ENCODE measurements at places on chromosomes 16 and 17. TPM values are rescaled to one million over a fixed set of nuclear protein-coding genes. Genes with fewer than 3 reads are reported as not detected.

DNA sequence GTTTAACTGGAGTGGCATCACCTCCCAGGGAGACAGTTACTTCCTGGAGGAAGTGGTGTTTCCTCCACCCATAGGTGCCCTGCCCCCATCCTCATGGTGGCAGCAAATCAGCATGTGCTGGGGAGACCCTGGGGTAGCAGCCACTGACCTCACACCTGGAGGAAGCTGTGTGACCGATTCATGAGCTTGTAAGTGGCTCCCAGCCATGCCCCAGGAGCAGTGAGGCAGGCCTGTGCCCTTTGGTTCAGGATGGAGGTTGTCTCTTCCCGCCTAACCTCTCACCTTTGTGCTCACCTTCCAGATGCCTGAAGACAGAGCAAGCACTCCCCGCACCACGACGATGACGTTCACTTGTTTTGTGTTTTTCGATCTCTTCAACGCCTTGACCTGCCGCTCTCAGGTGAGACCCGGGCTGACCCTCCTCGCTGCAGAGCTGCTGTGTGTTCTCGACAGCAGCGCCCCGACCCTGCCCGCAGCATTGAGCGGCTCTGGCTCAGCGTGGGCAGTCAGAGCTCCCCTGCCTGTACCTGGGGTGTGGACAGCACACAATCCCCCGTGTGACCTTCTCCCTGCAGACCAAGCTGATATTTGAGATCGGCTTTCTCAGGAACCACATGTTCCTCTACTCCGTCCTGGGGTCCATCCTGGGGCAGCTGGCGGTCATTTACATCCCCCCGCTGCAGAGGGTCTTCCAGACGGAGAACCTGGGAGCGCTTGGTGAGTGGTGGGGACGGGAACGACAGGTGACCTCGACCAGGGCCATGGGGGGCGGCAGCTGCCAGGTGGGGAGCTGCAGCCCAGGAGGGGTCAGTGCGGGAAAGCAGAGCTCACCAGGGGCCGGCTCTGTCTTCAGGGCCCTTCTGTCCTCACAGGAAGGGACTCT, 42.8 kb downstream of the MEAK7 start:
- no peaks in the 10 kb centered on the region for H3K4me1 ChIP-seq
- DNase-seq, result peak; percentile 78
- H3K4me3 ChIP-seq, result no peak overlapping the region
- H3K36me3 ChIP-seq, result peaks cover 17% of the 10 kb centered on the region
- no peak overlapping the region for H3K27ac ChIP-seq

DNA sequence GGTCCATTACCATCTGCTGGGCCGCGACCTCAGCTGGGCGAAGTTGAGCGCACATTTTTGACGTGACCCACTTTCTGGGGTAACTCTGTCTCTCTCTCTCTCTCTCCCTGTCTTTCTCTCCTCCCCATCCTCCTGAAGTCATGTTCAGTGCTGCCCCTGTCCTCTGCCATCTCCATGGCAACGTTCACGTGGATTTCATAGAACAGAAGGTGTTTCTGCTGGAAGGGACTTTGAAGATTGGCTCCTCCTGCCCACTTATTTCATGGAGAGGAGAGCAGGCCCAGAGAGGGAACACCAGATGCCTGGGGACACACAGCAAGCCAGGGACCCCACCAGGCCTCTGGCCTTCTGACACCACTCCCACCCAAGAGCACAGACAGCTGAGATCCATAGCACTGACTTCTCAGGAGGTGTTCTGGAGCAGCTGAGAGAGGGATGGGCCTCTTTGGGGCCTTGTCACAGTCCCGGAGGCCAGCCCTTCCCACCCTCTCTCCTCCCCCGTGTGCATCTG, 4.2 kb upstream of the CCNF start:
- no peak for DNase-seq
- H3K4me1 ChIP-seq, result peaks cover 10% of the 10 kb centered on the region
- H3K27me3 ChIP-seq, result peaks cover 7% of the 10 kb centered on the region
- H3K27ac ChIP-seq, result no peak overlapping the region

- peaks cover 3% of the 10 kb centered on the region for H3K27me3 ChIP-seq
- peak overlapping the region; percentile 76 for H3K27ac ChIP-seq
- H3K4me3 ChIP-seq, result peak overlapping the region; percentile 76
- peak; percentile 100 for DNase-seq
- no peaks in the 10 kb centered on the region for H3K36me3 ChIP-seq
Observed at GRCh38 chr16:4183237-4184037, 58.4 kb downstream of the SRL start.

DNA sequence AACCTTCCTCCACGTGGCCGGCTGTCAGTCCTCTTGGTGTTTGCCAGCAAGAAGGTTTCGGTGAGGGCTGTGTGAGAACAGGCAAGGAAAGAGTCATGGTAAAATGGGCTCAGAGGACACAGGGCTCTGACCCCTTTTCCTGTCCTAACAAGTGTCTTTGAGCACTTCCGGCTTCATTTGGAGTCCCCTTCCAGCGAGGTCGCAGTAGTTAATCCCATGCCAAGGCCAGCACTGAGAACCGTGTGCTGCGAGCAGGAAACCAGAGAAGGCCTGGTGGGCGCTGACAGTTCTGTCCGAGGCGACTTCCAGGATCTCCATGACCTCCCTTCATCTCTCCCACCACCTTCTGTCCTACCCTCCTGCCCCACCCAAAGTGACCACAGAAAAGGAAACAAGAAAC, 168.1 kb downstream of the ZFHX3 start:
- no peaks in the 10 kb centered on the region for H3K27me3 ChIP-seq
- peaks cover 17% of the 10 kb centered on the region for H3K36me3 ChIP-seq
- H3K27ac ChIP-seq, result peak overlapping the region; percentile 64
- no peak overlapping the region for H3K4me3 ChIP-seq
- DNase-seq, result no peak

GRCh38 chr16:12544477-12545296, 259.0 kb downstream of the CPPED1 start:
- no peak overlapping the region for H3K27ac ChIP-seq
- no peak for DNase-seq
- no peak overlapping the region for H3K4me3 ChIP-seq

- no peak overlapping the region for H3K27ac ChIP-seq
- no peaks in the 10 kb centered on the region for H3K36me3 ChIP-seq
- no peak for DNase-seq
- H3K4me1 ChIP-seq, result no peaks in the 10 kb centered on the region
- peaks cover 57% of the 10 kb centered on the region for H3K27me3 ChIP-seq
Observed at GRCh38 chr17:20028443-20028842, 19.3 kb downstream of the SPECC1 start.

DNA sequence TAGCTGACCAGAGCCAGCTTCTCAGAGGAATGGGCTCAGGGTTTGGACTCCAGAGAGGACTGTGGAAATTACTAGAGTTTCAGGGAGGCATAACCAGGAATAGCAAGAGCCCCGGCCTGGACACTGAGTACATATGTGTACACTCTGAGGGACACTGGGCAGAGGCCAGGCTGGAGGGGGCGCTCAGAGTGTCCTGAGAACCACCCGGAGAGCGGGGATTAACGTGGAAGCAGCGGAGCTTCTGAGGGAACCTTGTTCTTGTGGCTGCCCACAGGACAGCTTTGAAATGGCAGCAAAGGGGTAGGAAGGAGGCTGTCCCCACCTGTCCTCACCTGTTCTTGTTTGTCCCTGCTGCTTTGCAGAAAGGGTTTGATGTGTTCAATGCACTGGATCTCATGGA, 27.8 kb downstream of the PLCD3 start:
- H3K4me1 ChIP-seq, result peaks cover 24% of the 10 kb centered on the region
- H3K27me3 ChIP-seq, result no peaks in the 10 kb centered on the region
- H3K4me3 ChIP-seq, result no peak overlapping the region
- no peak for DNase-seq

DNA sequence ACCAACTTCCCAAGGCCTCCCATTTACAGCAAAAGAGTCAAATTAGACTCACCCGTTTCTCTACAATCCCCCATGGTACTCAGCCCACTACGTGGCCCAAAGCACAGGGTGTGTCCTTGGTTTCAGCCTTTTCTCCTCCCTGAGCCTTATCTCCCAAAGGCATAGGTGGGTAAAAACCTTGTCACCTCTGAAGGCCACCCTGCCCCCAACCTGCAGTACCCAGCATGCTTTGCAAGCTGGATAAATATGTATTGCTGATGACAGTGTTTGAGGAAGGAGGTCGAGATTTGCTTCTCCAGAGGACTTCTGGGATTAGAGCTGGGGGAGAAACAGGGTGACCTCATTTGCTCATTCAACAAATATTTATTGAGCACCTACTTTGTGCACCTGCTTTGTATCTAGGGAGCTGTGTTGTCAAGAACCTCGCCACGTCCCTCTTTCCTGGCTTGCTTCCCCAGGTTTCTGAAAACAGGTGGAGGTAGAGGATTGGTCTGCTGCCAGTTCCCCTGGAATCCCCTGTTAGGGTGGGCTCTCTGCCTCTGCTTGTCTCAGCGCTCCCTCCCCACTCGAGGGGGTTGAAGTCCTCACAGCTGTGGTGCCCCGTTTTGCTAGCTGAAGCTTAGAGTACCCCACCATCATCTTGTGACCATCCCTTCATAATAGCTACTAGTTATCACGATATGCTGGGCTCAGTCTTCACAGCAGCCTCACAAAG, 3.0 kb downstream of the LASP1 start:
- no peaks in the 10 kb centered on the region for H3K27me3 ChIP-seq
- H3K4me3 ChIP-seq, result peak overlapping the region; percentile 94
- peak overlapping the region; percentile 84 for H3K27ac ChIP-seq
- H3K36me3 ChIP-seq, result peaks cover 7% of the 10 kb centered on the region
- peaks cover 76% of the 10 kb centered on the region for H3K4me1 ChIP-seq

DNA sequence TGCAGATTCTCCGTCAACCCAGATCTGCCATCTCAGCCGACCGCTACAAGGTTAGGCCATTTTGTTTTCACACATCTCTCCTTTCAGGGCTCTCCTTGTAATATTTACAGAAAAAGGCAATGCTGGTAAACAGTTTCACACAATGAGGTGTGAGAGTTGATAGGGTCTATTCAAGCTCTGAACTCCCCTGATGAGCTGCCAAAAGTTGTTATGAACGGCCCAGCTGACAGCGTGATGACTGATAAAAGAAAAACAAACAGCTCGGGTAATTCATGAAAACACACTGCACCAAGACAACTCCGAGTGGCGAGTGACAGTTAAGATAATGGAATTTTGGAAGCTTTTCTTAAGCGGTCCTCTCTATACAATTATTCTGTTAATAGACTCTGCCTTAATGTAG, 68.1 kb upstream of the IRX5 start:
- peaks cover 2% of the 10 kb centered on the region for H3K27me3 ChIP-seq
- H3K27ac ChIP-seq, result no peak overlapping the region
- no peaks in the 10 kb centered on the region for H3K4me1 ChIP-seq
- no peak overlapping the region for H3K4me3 ChIP-seq
- no peaks in the 10 kb centered on the region for H3K36me3 ChIP-seq

- H3K36me3 ChIP-seq, result no peaks in the 10 kb centered on the region
- no peak overlapping the region for H3K4me3 ChIP-seq
- DNase-seq, result no peak
- H3K27ac ChIP-seq, result no peak overlapping the region
Observed at GRCh38 chr16:19890901-19891300, 6.3 kb upstream of the GPRC5B start.

- H3K4me1 ChIP-seq, result peaks cover 34% of the 10 kb centered on the region
- peaks cover 4% of the 10 kb centered on the region for H3K36me3 ChIP-seq
- H3K4me3 ChIP-seq, result peak overlapping the region; percentile 96
- no peak for DNase-seq
- peak overlapping the region; percentile 95 for H3K27ac ChIP-seq
- H3K27me3 ChIP-seq, result no peaks in the 10 kb centered on the region
Observed at GRCh38 chr16:67967958-67968399, 458 bp downstream of the SLC12A4 start.

- H3K27me3 ChIP-seq, result no peaks in the 10 kb centered on the region
- H3K4me1 ChIP-seq, result no peaks in the 10 kb centered on the region
Observed at GRCh38 chr16:10097271-10097670, 85.0 kb downstream of the GRIN2A start.

- H3K4me1 ChIP-seq, result peaks cover 7% of the 10 kb centered on the region
- no peak overlapping the region for H3K27ac ChIP-seq
- peak; percentile 88 for DNase-seq
- H3K36me3 ChIP-seq, result peaks cover 24% of the 10 kb centered on the region
Observed at GRCh38 chr17:41695954-41696757, 7.5 kb downstream of the EIF1 start.

- H3K4me1 ChIP-seq, result peaks cover 6% of the 10 kb centered on the region
- DNase-seq, result no peak
- no peaks in the 10 kb centered on the region for H3K27me3 ChIP-seq
- no peak overlapping the region for H3K27ac ChIP-seq
Observed at GRCh38 chr17:30405161-30405560, 26.4 kb downstream of the CPD start.

DNA sequence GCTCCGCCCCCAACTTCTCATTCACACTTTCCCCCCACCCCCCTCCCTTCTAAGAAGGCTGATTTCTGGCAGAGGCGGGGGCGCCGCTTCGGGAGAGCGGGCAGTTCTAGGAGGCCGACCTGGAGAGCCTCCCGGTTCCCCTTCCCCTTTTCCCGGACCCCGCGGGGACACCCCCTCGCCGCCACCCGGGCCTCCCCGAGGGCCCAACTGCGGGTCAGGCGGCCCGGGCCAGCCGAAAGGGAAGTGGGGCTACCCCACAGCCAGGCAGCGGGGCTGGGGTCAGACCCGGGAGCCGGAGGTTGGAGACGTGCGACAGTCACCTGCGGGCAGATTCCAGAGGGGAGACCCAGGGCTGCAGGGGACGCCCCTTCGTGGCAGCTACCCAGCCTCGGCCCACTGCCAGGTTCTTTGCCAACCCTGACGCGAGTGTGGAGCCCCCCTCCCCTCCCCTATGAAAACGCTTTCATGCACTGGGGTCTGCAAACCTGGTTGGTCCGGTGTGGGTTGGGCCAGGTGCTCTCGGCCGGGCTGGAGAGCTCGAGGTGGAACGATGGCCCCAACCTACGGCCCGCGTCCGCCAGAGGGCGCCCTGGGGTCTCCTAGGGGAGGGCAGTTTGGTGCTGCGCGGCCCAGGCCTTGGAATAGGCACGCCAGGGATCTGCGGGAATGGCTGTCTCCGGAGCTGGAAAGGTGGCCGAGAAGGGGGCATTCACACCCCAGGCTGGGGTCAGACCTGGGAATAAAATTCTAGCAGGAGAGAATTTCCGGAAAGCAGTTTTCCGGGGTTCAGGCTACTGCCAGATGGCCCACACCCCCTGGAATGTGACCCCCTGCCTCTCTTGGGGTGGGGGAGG, 721 bp upstream of the SOCS3 start:
- peaks cover 26% of the 10 kb centered on the region for H3K36me3 ChIP-seq
- peak overlapping the region; percentile 80 for H3K4me3 ChIP-seq
- H3K4me1 ChIP-seq, result peaks cover 56% of the 10 kb centered on the region
- DNase-seq, result peak; percentile 98
- peak overlapping the region; percentile 86 for H3K27ac ChIP-seq

DNA sequence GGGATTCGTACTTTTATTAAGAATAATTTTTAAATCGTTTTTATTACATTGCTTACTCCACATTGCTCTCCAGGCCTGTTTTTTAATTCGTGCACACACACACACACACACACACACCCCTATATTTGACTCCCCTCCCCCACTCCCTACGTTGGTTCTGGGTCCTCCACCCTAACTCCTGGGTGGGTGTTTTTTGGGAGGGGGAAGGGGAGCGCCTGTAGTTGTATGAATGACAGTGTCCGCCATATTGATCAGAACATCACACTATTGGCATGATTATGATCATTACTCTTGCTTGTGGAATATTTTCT, 1.3 kb downstream of the GNAO1 start:
- no peak overlapping the region for H3K4me3 ChIP-seq
- no peak for DNase-seq
- H3K27me3 ChIP-seq, result peaks cover 86% of the 10 kb centered on the region
- H3K36me3 ChIP-seq, result no peaks in the 10 kb centered on the region
- H3K4me1 ChIP-seq, result peaks cover 15% of the 10 kb centered on the region

Gene ZNF423
- total RNA-seq, result 26.5 TPM

Gene DNAI2
- not detected for total RNA-seq

Gene RNF43
- total RNA-seq, result not detected

Gene WFDC1
- total RNA-seq, result 0.24 TPM

Gene CLEC18A
- total RNA-seq, result 1.1 TPM

Gene C17orf107
- total RNA-seq, result 0.78 TPM

Gene LRRC46
- 0.84 TPM for total RNA-seq

Gene TMC8
- total RNA-seq, result 0.99 TPM

Measured in osteocyte (in vitro differentiated cells).